Activated T-cell treated with anti-CD3 and anti-CD28 coated beads for 48 hours (primary cell): ENCODE measurements at places on chromosomes 2 and 18.

DNA sequence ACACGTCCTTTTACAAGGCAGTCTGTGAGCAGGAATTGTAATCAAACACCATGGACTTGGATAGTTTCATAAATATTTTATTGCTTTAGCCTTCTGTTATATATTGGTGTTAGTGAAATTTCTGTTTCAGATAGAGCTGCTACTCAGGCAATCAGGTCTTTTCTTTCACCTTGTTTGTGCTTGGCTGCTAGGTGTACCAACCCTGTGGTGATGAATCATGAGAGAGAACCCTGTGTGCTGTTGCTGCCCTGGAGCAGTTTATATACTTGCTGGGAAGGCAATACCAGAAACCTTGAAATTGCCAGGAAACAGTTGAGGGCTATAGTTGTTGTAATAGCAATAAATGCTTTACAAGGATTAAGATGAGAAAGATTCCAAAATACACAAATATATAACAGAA is 84.5 kb downstream of the FSHR start:
- no peak for DNase-seq

DNA sequence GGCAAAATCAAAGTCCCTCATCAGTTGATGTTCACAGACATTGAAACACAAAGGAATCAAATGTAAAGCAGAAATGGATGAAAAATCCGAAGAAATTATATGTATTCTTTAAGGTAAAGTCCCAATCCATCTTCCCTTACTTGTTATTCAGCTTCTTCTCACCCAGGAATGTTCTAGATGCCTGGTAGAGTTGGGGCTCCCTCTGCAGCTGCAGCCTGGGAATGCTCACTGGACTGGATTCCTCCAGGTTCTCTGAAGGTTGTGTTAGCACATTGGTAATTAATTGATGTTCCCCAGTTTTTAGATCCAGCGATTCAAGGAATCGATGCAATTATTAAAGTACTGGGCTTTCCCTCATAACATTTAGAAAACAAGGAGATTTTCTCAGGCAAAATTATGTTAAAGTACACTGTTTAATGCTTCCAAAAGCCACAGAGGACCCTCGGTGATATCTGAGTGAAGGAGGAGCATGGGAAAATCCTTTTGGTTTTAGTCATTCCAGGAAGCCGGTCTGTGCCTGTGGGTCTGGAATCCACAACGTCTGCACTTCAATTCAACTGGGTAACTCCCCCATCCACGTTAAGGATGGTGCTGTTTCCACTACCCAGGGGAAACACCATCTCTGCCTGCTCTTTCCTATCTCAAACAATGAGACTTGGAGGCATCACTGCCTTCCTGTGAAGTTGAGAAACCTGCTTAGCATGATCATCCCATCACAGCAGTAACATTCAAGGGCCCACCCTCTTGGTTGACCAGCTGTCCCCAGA is 22.0 kb downstream of the NTSR2 start:
- no peak for DNase-seq

- DNase-seq, result no peak
These were observed 13.2 kb upstream of the CTIF start for GRCh38 chr18:48525671-48526070.

- no peak for DNase-seq
These were observed 11.4 kb downstream of the G6PC2 start for GRCh38 chr2:168912466-168912865.

GRCh38 chr2:106270471-106270891 is 76.4 kb upstream of the UXS1 start:
- no peak for DNase-seq

DNA sequence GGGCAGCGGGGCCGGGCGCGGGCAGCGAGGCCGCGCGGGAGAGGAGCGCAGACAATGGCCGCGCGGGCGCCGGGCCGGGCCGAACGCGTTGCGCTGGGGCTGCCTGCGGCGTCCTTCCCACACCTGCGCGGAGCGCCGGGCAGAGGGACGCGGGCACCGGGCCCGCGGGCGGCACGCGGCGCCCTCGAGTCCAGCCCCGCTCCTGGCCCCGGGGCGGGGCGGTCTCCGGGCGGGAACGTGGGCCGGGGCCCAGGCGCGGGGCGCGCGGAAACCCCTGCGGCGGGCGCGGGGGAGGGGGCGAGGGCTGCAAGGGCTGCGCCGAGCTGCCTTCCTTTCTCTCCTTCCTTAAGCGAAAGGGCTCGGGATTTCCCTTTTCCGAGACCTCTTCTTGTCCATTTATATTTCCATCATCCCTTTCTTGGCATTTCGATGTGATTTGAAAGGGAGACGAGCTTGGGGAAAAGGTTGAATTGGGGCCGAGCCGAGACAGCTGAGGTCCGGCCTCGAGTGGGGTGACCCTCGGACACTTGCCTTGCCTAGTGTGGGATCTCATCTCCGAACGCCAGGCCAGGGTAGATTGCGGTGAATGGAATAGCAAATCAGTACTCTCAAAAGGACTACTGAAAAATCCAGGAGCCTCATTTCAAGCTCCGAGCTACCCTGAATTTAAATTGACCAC is 676 bp downstream of the KLHL23 start:
- DNase-seq, result peak; percentile 21

- no peak for DNase-seq
These were observed 1002.3 kb downstream of the TDRD15 start for GRCh38 chr2:22126106-22126505.

- no peak for DNase-seq
These were observed 5.5 kb downstream of the RNPEPL1 start for GRCh38 chr2:240573516-240574385.

DNA sequence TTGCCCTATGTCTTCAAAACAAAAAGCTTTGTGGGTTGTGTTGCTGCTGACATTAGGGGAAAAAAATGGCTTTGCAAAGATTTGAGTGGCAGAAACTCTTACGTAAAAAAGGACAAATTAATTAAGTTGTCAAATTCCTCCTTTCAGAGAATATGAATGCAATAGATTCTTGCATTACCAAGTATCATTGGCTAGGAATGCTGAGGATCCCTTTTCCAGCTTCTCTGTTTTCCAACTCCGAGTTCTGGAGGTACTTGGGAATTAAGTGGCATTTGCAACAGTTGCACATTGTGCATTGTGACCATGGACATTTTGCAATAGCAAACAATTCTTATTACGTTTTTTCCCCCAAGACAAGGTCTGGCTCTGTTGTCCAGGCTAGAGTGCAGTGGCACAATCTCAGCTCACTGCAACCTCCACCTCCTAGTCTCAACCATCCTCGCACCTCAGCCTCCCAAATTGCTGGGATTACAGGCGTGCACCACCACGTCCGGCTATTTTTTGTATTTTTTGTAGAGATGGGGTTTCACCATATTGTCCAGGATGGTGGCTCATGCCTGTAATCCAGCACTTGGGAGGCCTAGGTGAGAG is 29.9 kb upstream of the PPP1CB start:
- no peak for DNase-seq

DNA sequence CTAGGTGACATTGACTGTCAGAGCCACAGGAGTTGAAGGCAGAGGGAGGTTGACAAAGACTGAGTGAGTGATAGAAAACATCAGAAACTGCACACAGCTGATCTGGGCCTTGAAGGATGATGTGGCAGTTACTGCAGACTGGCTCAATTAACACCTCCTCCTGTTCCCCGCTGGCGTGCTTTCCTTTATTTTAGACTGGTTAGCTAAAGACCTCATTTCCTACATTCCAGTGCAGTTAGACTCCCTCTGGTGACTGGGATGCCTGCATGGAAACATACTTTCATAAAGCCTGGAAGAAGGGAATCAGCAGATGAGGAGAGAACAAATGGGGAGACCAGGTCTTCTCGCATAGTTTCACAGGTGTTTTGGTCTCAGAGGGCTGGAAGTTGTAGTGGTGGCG is 7.1 kb downstream of the TPGS2 start:
- no peak for DNase-seq

DNA sequence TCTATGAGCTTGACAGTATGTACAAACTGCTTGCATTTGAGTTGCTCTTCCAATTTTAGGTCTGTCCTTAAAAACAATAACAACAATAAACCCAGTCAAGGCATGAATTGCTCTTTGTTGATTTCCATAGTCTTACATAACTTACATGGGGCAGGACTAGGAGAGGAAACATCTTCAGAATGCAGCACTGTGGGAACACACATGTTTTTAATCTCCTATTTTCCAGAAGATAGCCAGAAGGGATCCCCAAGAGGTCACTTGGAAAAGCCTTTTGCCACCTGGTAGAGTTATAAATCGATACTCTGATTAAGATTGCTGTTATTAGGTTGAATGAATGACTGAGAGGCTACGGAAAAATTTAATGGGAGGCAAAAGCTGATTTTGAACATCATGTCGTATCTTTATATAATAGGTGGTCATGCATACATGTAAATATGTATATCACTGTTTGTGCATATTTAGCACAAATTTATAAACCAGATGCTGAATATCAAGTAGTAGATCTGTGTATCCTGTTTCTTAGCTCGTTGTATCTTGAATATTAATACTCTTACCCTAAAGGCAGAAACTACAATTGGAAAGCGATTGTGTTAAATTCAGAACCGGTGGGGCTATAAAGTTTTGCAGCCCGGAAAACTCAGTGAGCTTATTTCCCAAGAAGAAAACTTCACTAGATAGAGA is 479.4 kb upstream of the TCF4 start:
- DNase-seq, result no peak

- DNase-seq, result peak; percentile 1
These were observed 156.7 kb downstream of the ARHGAP28 start for GRCh38 chr18:6885992-6886796.

DNA sequence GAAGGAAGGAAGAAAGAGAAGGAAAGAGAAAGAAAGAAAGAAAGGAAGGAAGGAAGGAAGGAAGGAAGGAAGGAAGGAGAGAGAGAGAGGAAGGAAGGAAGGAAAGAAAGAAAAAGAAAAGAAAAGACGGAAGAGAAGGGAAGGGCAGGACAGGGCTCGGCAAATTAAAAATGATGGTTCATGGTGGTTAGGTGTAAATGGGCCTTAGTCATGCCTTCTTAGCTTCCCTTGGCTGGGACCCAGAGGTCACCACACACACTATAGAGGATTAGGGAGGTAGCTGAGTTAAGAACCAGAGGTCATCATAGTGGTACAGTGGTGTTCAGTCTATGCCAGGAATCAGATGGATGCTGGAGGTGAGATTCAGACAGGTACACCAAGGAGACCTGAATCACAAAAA is 9.3 kb upstream of the ATL2 start:
- no peak for DNase-seq

- no peak for DNase-seq
These were observed 45.3 kb upstream of the IL1R2 start for GRCh38 chr2:101946372-101947039.

- DNase-seq, result no peak
These were observed 159.3 kb downstream of the HDAC4 start for GRCh38 chr2:239241431-239241960.

- no peak for DNase-seq
These were observed 352.0 kb downstream of the THSD7B start for GRCh38 chr2:137117385-137117784.

- no peak for DNase-seq
These were observed 46.4 kb upstream of the MRPL33 start for GRCh38 chr2:27724905-27725701.

DNA sequence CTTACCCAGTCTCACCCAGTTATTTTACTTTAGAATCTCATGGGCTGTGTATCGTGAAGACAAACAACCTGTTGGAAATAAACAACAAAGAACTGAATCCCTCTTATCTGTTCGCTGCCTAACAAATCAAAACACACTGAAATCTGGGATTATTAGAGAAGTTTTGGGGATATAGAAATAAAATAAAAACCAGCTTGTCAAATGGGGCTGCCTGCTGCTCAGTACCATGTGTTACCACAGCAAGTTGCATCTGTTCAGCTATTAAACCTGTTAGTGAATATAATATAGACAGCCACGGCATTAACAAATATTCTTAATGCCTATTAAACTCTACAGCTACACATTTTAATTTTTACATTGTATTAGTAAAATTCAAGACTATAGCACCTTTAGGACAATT is 810.8 kb downstream of the NRXN1 start:
- no peak for DNase-seq

DNA sequence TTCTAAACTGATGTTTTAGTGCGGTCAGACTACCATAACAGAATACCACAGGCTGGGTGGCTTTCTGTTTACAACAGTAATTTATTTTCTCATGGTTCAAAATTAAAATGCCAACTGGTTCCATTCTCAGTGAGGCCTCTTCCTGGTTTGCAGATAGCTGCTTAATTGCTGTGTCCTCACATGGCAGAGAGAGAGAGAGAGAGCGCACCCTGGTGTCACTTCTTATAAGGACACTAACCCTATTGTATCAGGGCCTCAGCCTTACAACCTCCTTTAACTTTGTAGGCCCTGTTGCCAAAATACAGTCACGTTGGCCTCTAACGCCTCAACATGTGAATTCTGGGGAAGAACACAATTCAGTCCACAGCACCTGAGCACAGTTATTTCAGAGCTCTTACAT is 37.5 kb upstream of the ZNF385B start:
- no peak for DNase-seq

GRCh38 chr2:117835990-117836760 is 21.7 kb downstream of the DDX18 start:
- peak; percentile 46 for DNase-seq

GRCh38 chr2:1550658-1551316 is 137.5 kb downstream of the TPO start:
- DNase-seq, result peak; percentile 66

DNA sequence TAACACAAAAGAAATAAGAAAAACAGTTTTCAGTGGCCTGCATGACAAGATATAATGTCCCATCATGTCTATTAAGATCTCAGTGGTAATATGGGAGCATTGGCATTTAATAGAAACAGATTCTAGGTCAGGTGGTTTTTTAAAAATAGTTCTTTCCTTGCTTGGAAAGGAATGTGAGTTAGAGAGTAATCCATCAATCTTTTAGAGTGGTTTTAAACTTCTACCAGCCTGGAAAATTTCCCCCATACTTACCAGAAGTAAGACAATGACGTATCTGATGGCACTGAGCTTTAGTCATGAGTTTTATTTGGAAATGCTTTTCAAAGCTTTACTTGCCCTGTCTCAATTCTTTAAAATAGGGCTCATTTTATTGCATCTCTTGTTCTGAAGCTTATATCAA is 441.7 kb upstream of the SMIM21 start:
- no peak for DNase-seq

DNA sequence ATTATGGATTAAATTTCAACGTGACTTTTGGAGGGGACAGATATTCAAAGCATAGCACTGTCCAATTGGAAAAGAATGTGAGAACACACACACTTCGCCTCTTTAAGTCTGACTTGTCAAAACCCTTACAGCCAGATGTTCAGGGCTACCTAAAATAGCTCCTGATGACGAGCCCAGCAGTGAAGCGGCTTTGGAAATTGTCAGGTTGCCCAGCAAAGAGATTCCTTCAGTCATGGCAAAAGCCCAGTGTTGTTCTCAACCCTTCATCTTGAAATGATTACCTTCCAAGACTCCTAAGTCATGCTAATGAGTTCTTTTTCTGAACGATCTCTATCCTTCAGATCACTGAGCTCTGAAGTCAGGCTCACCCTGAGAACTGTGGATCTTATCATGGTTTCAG is 436.6 kb downstream of the LRATD1 start:
- DNase-seq, result no peak
